NCI-H1417 (cell line): ENCODE measurements at places on chromosomes 5 and 9.

DNA sequence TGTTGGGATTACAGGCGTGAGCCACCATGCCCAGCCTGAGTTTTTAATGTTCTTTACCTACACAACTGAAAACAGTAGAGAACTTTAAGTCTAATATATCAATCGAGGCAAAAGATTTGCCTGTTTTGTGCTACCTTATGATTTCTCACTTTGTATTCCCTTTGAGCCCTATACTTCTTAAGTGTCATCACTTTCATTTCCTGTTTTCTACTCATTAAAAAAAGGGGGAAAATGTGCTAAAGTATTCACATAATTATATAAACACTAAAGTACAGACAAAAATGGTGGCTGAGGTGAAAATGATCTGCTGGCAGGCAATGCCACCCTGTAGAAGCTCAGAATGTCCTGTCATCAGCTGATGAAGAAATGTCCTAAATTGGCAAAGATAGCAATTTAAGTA, 23.6 kb downstream of the ATG10 start:
- DNase-seq = no peak

GRCh38 chr5:141716009-141716408, 34.0 kb upstream of the ARAP3 start:
- DNase-seq = no peak

DNA sequence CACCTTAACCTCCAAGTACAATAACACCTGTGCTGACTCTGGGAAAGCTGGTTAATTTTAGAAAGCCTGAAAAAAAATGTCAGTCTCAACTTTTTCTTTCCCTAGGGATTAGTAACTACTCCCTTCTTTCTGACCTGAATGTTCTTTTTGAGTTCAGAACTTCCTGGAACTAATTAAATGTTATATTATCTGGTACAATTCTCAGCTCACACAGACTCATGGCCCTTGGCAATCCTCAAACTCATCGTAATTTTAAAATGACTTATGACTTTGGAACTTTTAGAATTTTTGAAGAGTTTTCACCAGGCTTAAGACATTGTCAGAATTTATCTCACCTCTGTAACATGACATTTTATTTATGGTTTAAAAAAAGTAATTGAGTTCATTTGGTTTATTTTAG, 315.0 kb downstream of the FER start:
- no peak for DNase-seq

- peak; percentile 78 for DNase-seq
Measured at GRCh38 chr5:67377631-67378030, 181.0 kb upstream of the CD180 start.

DNA sequence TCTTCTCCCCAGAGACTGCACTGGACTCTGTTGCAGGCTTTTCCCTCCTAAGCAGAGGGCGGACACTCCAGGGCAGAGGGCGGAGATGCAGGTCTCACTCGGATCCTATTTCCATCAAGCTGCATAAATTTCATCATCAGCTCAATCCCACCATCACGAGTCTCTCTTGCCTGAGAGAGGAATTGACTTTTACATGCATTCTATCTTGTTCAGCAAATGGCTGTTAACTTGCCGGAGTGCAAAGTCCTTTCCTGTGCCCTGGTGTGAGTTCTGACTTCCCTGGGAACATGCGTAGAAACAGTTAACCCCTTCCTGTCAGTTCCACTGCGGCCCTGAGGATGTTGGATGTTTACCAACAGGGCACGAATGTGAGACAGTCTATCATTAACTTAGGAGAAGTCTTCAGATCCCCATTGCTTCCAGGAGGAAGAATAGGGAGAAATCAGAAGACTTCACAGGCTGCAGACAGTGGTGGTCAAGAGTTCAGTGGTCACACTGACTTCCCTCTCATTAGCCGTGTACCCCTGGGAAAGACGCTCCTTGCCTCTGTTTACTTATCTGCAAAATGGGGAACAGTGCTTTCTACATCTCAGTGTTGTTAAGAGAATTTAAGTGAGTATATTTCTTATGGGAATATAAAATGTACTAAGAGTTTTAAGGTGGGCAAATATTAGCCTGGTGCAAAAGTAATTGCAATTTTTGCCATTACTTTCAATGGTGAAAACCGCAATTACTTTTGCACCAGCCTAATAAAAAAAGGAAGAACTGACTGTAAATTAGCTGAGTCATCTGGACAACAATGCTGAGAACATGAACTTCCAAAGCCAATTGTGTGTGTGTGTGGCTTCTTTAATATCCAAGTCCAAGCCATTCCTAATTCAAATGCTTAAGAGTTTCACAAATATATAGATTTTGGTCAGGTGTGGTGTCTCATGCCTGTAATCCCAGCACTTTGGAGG, 248.0 kb downstream of the DRD1 start:
- no peak for DNase-seq

- DNase-seq = no peak
Measured at GRCh38 chr5:153005711-153006110, 484.8 kb upstream of the GRIA1 start.

DNA sequence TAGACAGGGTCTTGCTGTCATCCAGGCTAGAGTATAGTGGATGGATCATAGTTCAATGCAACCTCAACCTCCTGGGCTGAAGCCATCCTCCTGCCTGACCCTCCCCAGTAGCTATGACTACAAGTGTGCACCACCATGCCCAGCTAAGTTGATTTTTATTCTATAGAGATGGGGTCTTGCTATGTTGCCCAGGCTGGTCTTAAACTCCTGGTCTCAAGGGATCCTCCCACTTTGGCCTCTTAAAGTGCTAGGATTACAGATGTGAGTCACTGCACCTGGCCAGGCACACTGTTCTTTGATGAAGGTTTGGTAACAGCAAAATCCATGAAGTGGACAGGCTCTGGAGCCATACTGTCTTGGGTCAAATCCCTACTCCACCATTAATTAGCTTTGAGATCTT, 6.5 kb upstream of the GFRA3 start:
- no peak for DNase-seq

- DNase-seq = no peak
Measured at GRCh38 chr9:87677776-87678587, 47.9 kb upstream of the CTSL start.

- no peak for DNase-seq
Measured at GRCh38 chr5:177116631-177117373, 16.8 kb upstream of the NSD1 start.

DNA sequence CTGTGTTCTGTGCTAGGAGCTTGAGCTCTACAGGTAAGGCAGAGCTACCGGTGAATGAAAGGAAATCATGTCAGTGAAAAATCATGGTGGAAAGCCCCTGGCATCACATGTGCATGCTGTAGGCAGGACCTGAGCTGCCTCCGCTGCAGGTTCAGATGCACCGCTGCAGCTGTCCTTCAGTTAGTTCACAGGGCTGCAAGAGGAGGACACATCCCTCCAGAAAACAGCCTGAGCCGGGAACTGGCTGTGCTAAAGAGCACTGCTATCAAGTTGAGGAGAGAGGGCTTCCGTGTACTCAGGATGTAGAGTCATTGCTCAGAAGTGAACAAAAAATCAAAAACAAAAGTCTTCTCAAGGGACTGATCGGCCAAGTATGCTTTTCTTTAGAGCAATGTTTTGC, 138.6 kb downstream of the ERCC6L2 start:
- no peak for DNase-seq

DNA sequence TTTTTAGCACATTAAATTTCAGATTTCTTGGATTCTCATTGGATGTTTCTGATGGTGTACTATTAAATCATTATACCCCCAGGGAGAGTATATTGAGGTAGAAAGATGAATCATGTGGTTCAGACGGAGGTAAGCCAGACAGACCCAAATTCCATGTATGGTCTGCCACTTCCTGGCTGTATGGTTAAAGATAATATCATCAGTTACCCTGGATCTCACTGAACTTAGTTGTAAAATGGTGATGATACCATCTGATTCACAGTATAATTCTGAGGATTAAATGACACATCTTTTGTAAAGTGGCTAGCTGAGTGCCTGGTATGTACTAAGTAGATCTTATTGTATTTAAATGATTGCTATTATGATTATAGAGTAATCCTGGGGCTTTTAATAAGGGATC, 9.3 kb downstream of the SLC27A6 start:
- no peak for DNase-seq

- DNase-seq = no peak
Measured at GRCh38 chr5:133260715-133261114, 208.9 kb downstream of the HSPA4 start.

DNA sequence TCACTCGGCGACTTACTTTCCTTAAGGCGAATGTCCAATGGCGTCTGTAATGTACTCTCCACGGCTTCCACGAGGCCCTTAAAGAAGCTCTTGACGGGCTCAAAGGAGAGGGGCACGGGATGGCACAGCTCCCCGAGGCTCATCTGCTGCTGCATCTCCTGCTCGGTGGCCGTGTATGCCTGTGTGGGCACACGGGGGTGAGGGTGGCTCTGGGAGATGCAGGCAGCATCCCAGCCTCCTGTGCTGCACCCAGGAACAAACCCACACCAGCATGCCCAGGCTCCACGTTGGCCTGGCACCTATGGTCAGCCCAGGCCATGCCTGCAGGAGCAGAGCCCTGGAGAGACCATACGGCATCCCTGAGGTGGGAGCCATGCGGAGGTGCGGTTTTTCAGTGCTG, 24.2 kb downstream of the TRIM14 start:
- DNase-seq = no peak
